ENCODE measurements at places on chromosomes 6 and 20.

DNA sequence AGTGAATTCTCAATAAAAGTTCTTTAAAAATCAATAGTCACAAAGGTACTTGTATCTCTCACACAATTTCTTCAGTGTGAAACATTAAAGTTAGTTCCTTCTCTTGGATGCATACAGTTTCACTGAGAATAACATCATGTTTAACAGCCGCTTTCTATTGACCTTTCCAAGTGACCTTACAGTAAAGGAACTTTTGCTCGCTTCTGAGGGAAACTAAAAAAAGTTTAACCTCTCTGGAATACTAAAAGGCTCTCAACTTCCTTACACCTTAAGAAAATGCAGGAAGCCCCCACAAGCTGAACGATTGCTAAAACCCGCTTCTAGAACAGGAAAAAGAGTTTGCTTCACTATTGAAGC, 1.3 kb downstream of the RRAGD start:
- H3K27ac ChIP-seq = no peak overlapping the region
- DNase-seq = no peak
- peaks cover 4% of the 10 kb centered on the region for H3K27me3 ChIP-seq
- H3K4me1 ChIP-seq = peaks cover 18% of the 10 kb centered on the region
- H3K4me3 ChIP-seq = peak overlapping the region; percentile 82

DNA sequence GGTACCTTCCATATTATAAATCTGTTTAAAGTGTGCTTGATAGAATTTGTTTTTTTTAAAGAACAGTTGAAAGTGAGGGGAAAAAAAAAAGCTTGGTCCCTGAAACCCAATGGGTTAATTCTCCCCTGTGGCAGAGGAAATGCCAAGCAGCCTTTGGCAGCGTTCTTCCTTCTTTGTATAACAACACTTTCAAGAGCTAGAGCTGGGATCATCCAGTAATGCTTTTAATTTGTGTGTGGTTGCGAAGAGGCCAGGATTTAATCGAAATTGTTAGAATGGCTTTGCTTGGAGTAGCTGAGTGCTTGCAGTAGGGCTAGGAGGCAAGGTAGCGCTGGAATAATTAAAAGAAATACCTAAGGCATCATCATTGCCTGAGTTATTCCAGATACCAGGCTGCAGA, 692.0 kb downstream of the DHX35 start:
- H3K4me3 ChIP-seq = no peak overlapping the region
- H3K27ac ChIP-seq = no peak overlapping the region
- no peak for DNase-seq

DNA sequence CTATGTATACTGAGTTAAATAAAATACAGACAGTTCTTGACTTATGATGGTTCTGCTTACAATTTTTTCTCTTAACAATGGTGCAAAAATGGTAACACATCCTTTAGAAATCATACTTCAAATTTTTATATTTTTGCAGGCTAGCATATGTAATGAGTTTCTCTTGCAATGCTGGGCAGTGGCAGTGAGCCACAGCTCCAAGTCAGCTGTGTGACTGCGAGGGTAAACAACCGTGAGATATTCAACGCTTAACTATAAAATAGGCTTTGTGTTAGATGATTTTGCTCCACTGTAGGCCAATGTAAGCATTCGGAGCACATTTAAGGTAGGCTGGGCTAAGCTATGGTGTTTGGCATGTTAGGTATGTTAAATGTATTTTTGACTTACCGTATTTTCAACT, 136.1 kb downstream of the PLCB4 start:
- H3K4me1 ChIP-seq = no peaks in the 10 kb centered on the region
- DNase-seq = no peak
- H3K27me3 ChIP-seq = no peaks in the 10 kb centered on the region
- no peak overlapping the region for H3K4me3 ChIP-seq

DNA sequence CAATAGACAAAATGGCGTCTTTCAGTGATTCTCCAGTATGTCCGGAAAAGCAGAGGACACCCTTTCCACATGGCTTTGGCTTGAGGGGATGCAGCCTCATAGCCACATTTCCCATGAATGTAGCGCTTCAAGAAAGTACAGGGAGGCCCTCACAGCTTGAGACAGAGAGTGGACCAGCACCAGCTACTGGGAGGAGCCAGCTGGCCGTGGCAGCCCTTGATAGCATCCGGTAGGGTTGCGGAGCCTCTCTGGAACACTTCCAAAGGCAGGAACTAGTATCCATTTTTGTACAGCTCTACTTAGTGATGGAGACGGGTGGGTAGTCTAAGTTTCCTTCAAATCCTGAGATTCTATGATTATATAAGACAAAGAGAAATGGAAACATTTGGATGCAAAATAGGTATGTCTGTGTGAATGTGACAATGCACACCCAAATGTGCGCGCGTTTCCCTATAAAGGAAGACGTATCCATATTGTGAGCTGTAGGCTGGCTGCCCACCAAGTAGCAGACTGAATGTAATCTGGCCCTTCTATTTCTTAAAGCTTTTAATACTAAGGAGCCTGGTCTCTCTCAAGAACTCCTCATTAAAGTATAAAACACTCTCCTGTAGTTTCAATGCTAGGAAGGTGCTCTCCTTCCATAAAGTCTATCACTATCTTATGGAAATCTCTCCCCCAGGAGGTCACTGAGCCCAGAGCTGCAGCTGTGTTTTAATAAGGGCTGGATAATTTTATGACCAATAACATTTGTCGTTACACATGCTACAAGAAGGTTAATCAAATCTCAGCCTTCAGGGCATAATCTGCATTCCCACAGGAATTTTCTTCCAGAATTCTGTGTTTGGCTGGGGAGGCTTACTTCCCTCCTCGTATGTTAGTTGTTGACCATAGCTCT, 74.0 kb downstream of the SOBP start:
- H3K4me3 ChIP-seq = no peak overlapping the region
- H3K4me1 ChIP-seq = peaks cover 2% of the 10 kb centered on the region
- H3K27me3 ChIP-seq = peaks cover 5% of the 10 kb centered on the region

GRCh38 chr6:45815466-45816125, 200.1 kb downstream of the CLIC5 start:
- H3K27ac ChIP-seq = no peak overlapping the region
- H3K27me3 ChIP-seq = peaks cover 11% of the 10 kb centered on the region
- no peak for DNase-seq
- H3K4me3 ChIP-seq = no peak overlapping the region

DNA sequence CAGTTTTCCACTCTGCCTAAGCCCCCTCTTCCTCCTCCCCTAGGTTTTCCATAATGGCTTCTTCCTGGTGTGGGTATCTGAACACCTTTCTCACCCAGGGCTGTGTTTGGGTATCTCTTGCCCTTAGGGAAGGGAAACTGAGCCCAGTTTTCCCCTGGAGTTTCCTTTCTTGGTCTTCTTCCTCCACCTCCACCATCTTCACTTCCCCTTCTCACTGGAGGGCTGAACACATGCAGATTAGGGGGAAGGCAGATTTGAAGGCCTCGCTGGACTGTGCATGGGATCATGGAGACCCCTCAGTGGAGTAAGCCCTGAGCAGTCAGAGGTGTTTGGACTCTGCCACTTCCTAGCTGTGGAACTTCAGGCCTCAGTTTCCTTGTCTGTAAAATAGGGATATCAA, 27.8 kb downstream of the FOXP4 start:
- H3K36me3 ChIP-seq = peaks cover 15% of the 10 kb centered on the region
- H3K27me3 ChIP-seq = no peaks in the 10 kb centered on the region
- H3K27ac ChIP-seq = no peak overlapping the region
- peaks cover 25% of the 10 kb centered on the region for H3K4me1 ChIP-seq
- no peak for DNase-seq
- H3K4me3 ChIP-seq = no peak overlapping the region

DNA sequence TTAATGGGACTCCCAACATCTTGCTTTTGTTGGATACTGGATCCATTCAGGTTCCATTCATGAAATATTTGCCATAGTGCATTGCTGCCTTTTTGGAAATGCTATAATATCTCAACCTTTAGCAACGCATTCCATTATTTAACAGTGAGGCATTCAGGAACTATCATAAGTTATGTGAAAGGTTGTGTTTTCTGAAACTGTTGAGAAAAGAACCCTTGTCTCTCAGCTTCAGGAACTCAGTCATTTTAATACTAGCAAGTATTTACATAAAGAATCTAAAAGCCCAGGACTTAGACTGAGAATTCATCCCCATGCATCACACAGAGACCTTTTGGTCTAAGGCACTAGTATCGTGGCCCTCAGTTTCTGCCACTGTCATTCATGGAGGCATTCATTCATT, 24.9 kb upstream of the SASH1 start:
- no peaks in the 10 kb centered on the region for H3K4me1 ChIP-seq
- no peak overlapping the region for H3K27ac ChIP-seq
- no peak overlapping the region for H3K4me3 ChIP-seq
- H3K36me3 ChIP-seq = no peaks in the 10 kb centered on the region
- DNase-seq = no peak

- no peak overlapping the region for H3K4me3 ChIP-seq
- H3K27me3 ChIP-seq = no peaks in the 10 kb centered on the region
- H3K27ac ChIP-seq = no peak overlapping the region
- no peak for DNase-seq
- peaks cover 29% of the 10 kb centered on the region for H3K4me1 ChIP-seq
Observed at GRCh38 chr6:149043476-149044130, 273.9 kb upstream of the TAB2 start.

GRCh38 chr6:159312206-159312605, 143.0 kb downstream of the FNDC1 start:
- H3K36me3 ChIP-seq = no peaks in the 10 kb centered on the region
- peaks cover 7% of the 10 kb centered on the region for H3K27me3 ChIP-seq
- no peak overlapping the region for H3K4me3 ChIP-seq
- H3K4me1 ChIP-seq = no peaks in the 10 kb centered on the region

GRCh38 chr6:12150812-12151432, 138.8 kb downstream of the HIVEP1 start:
- no peak overlapping the region for H3K4me3 ChIP-seq
- no peak for DNase-seq
- H3K4me1 ChIP-seq = peaks cover 14% of the 10 kb centered on the region
- peak overlapping the region; percentile 25 for H3K27ac ChIP-seq

DNA sequence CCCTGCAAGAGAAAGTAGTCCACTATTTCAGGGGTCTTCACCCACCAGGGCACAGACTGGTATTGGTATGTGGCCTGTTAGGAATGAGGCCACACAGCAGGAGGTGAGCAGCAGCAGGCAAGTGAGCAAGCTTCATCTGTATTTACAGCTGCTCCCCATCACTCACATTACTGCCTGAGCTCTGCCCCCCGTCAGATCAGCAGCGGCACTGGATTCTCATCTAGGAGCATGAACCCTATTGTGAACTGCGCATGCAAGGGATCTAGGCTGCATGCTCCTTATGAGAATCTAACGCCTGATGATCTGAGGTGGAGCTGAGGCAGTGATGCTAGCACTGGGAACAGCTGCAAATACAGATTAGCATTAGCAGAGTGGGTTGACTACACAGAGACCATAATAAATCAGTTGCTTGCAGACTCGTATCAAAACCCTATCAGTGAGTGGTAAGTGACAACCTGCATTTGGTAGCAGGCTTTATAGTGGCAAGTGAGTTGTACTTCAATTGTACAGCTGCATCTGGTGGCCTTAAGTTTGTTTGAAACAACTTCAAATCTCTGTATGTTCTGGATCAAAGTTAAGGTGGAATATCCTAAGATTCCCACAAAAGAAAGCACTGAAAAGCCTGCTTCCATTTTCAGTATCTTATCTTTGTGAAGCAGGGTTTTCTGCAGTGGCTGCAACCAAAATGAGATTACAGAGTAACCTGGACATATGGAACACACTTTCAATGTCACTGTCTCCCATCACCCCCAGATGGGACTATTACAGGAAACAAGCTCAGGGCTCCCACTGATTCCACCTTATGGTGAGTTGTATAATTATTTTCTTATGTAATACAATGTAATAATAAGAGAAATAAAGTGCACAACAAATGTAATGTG, 12.8 kb downstream of the C6orf141 start:
- no peak for DNase-seq
- H3K4me3 ChIP-seq = no peak overlapping the region
- H3K36me3 ChIP-seq = no peaks in the 10 kb centered on the region
- no peaks in the 10 kb centered on the region for H3K4me1 ChIP-seq
- H3K27me3 ChIP-seq = peaks cover 1% of the 10 kb centered on the region

DNA sequence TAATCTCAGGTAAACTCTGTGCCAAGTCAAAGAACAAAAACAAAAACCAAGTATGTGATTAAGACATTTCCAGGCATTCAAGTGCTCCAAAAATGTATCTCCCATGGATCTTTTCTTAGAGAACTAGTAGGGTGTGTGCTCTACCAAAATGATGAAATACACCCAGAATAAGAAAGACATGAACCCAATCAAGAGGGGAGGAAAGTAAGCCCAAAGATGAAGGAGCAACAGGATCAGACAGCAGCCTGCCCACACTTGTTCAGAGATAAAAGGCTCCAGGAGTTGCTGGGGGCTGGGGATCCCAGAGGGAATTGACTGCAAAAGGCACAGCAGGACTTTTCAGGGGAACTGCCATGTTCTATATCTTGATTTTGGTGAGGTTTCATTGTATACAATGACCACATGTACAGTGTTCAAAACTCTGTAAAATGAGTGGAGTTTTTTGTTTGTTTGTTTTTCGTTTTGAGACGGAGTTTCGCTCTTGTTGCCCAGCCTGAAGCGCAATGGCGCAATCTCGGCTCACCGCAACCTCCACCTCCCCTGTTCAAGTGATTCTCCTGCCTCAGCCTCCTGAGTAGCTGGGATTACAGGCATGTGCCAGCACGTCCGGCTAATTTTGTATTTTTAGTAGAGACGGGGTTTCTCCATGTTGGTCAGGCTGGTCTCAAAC, 24.4 kb downstream of the GCM1 start:
- no peaks in the 10 kb centered on the region for H3K4me1 ChIP-seq
- no peak overlapping the region for H3K4me3 ChIP-seq
- no peak overlapping the region for H3K27ac ChIP-seq
- DNase-seq = no peak
- no peaks in the 10 kb centered on the region for H3K36me3 ChIP-seq

DNA sequence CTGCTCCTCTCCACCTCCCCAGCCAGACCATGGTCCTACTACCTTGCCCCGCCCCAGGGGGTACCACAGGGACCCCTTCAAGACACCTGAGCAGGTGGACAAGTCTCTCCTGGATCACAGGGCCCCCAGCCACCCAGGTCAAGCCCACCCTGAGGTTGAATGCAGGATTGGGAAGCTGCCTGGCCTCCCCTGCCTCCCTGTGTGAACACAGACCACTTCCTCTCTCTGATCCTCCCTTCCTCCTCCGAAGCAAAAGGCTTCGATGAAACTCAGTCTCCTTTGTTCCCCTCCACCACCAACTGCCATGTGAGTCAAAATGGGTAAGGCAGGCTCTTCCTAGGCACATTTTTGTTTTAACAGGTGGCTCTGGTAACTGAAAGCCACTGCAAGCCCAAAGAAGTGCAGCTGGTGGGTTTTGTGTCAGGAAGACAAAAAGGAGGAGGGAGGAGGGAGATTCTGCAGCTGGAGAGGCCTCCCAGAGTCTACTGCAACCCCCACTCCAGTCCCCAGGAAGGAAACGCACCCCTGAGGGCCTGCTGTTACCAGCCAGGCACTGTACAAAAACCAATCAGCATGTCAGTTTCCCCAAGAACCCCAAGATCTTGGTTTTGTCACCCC, 5.4 kb downstream of the ADA start:
- DNase-seq = no peak
- no peaks in the 10 kb centered on the region for H3K27me3 ChIP-seq
- H3K4me1 ChIP-seq = peaks cover 57% of the 10 kb centered on the region
- peak overlapping the region; percentile 91 for H3K27ac ChIP-seq

- H3K4me1 ChIP-seq = peaks cover 6% of the 10 kb centered on the region
- DNase-seq = no peak
- H3K27ac ChIP-seq = no peak overlapping the region
- peaks cover 24% of the 10 kb centered on the region for H3K27me3 ChIP-seq
- no peak overlapping the region for H3K4me3 ChIP-seq
- H3K36me3 ChIP-seq = no peaks in the 10 kb centered on the region
Observed at GRCh38 chr20:62704341-62704948, 4.2 kb upstream of the NTSR1 start.

All from memory B cell (primary cell).